ENCODE measurements at places on chromosomes 16 and 17. TPM values are rescaled to one million over a fixed set of nuclear protein-coding genes. Genes with fewer than 3 reads are reported as not detected.

- DNase-seq = no peak
Observed at GRCh38 chr16:5510819-5511370, 413.3 kb upstream of the EEF2KMT start.

- DNase-seq = no peak
Observed at GRCh38 chr17:55833306-55833705, 82.5 kb downstream of the PCTP start.

- no peak for DNase-seq
Observed at GRCh38 chr16:15605839-15606517, 37.0 kb downstream of the MARF1 start.

TP53TG3 gene
- total RNA-seq = not detected

GRCh38 chr17:41937970-41938954 lies 7.8 kb downstream of the ODAD4 start:
- DNase-seq = no peak

DNA sequence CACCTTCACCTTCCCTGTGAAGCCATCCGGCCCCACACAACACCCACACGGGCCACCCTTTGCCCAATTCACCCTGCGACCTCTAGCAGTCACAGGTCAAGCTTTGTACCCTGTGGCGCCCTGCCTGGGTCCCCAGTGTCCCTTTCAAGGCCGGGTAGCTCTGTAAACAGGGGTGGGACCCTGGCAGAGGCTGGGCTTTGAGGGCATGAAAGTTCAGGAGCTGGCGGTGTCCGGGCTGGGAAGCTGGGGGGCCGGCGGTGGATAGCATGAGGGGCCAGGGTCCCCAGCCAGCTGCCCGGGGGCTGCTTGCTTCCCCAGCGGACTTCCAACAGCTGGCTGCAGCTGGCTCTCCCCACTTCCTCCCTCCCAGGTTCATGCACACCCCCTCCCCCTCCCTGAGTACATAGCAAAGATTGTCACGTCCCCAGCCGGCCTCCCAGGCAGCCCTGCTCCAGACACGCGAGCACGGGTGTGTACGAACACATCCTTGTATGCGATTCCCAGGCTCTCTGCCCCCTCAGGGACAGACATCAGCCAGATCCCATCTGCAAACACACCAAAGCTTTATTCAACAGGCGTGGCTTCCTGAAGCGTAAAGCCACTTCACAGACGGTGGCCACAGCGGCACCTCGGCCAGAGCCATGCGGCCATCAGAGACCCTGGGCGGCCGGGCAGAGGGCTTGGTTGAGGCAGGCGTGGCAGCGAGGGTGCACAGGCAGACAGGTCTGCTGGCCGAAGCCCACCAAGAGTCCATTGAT lies 8.2 kb downstream of the NTHL1 start:
- no peak for DNase-seq

DNA sequence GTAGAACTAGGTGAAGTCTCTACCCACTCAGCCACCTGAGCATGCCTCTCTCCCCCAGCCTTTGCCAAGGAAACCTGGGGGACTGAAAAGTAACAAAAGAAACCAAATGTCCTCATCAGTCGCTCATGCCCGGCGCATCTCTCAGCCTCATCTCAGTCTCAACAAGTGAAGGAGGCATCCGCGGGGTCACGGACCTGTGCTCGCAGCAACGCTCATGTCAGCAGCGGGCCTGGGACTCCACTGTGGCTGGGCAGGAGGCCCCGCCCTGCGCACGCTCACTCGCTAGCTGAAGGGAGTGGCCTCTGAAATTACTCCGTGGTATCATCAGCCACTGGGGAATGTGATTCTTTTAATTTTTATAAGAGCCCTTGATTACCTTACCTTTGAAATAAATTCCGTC lies 31.3 kb downstream of the MAP1LC3B start:
- DNase-seq = no peak
